CD4-positive, alpha-beta T cell treated with Interleukin-2 at 100 ng/mL for 4 hours (primary cell): ENCODE measurements at places on chromosomes 2 and 18.

GRCh38 chr18:370751-371608 lies 103.1 kb upstream of the THOC1 start:
- DNase-seq = no peak

DNA sequence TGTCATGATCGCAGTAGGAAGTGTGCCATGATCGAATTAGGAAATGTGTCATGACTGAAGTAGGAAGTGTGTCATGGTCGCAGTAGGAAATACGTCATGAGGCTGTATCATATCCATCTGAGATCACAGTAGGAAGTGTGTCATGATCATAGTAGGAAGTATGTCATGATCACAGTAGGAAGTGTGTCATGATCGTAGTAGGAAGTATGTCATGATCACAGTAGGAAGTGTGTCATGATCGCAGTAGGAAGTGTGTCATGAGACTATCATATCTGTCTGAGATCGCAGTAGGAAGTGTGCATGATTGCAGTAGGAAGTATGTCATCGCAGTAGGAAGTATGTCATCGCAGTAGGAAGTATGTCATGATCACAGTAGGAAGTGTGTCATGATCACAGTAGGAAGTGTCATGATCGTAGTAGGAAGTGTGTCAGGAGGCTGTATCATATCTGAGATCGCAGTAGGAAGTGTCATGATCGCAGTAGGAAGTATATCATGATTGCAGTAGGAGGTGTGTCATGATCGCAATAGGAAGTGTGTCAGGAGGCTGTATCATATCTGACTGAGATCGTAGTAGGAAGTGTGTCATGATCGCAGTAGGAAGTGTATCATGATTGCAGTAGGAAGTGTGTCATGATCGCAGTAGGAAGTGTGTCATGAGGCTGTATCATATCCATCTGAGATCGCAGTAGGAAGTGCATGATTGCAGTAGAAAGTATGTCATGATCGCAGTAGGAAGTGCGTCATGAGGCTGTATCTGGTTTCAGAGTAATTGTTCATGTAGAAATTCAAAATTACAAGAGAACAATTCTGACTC lies 56.4 kb upstream of the NFATC1 start:
- no peak for DNase-seq

GRCh38 chr2:47494267-47495130 lies 91.5 kb downstream of the MSH2 start:
- no peak for DNase-seq

GRCh38 chr18:24992491-24992890 lies 359.5 kb downstream of the ZNF521 start:
- no peak for DNase-seq

- no peak for DNase-seq
Observed at GRCh38 chr2:52311862-52312261, 1279.9 kb upstream of the NRXN1 start.

- DNase-seq = no peak
Observed at GRCh38 chr2:401019-401679, 113.3 kb upstream of the ALKAL2 start.

GRCh38 chr2:233140978-233141377 lies 80.8 kb downstream of the INPP5D start:
- no peak for DNase-seq

DNA sequence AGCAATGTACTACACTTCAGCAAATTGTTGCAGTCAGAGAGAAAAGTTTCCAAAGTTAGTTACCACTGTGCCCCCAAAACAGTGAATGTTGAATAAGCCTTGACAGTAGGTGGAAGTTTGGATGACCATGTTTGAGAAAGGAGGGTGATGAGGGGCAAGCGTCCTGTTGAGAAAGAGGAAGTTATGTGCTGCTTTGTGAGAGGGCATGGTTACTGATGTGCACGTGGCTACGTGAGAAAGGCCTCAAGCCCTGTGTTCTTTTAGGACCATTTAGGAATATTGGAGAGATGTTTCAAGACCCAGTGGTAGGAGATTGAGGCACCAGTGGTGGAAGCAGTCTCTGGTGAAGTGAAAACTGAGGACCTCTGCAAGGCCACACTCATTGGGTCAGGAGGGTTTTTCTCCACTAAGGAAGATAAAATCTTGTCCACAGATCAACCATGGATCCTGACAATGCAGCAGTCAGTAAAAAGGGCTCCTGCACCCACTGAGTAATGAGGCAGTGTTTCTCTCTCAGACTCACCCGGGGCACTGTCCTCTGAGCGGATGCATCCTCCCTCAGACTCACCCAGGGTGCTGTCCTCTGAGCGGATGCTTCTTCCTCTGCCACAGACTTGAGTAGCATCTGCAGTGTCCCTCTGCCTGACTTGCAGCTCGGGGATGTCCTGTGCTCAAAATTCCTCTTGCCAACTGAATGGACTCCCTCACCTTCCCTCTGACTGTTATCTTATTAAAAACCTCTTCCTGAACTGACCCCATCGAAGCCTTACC lies 34.7 kb upstream of the ACTR3 start:
- DNase-seq = no peak

DNA sequence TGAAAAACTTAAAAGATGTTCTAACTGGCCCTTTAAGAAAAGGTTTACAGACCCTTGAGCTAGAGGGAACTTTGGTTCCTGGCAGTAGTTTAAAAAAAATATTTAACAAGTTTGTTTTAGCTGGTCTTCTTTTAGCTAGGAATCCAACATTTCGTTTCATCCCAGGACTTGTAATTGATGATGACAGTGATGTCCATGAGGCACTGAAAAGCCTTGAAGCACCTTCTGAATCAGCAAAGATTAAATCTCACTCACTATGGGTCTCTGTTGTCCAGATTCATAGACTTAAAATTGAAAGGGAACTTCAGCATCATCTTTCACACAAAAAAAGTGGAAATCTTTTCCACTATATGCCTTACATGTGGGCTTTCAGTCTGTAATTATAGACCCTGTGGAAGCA lies 102.9 kb upstream of the ETAA1 start:
- no peak for DNase-seq

DNA sequence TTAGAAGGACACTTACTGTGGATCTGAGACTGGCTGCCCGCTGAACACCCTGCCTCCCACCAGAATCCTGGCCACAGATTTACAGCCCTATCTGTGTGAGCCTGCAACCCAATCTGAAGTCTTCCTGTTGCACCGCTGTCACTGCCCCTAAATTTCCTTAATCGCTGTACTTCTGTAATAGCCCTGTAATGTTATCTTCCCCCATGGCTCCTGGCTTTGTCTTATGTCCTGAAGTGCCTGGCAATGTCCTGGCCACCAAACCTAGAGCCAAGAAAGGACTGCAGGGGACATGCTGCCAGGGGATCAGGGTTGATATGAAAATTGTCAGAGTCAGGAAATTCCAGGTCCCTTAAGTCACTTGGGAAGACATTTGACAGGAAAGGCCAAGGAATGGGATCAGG lies 52.7 kb downstream of the FHOD3 start:
- no peak for DNase-seq

- DNase-seq = no peak
Observed at GRCh38 chr18:21915546-21915945, 175.0 kb downstream of the MIB1 start.

GRCh38 chr2:210517264-210517663 lies 39.1 kb upstream of the CPS1 start:
- no peak for DNase-seq

GRCh38 chr2:44578471-44579093 lies 216.8 kb downstream of the CAMKMT start:
- no peak for DNase-seq

GRCh38 chr2:10775021-10775780 lies 37.4 kb downstream of the PDIA6 start:
- DNase-seq = no peak

DNA sequence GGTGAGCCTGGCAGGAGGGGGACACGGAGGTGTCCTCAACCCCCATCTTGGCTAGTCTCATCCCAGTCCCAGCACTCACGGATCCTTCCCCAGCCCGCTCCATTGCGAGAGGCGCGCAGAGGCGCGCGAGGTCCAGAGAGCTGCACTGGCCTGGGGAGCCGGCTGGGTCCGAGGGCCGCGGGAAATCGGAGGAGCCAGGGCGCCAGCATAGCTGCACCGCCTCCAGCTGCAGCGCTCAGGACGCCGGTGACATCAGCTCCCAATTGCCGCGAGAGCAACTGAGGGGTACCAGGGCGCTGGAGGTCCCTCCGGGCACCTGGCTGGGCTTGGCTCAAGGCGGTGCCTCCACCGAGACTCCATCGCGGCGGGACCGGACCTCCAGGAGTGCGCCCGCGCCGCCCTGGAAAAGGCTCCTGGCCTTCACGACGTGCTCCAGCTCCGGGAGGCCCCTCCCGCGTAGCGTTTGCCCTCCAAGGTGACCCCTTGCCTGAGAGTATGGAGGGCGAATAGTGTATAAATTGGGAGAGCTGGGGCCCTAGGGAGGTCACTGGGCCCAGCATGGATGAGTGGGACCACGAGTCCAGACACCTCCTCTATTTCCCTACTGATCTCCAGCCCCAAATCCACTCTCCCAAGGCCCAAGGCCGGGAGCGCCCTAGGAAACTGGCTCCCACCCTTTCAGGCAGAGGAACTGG lies 5.5 kb downstream of the RTKN start:
- no peak for DNase-seq

DNA sequence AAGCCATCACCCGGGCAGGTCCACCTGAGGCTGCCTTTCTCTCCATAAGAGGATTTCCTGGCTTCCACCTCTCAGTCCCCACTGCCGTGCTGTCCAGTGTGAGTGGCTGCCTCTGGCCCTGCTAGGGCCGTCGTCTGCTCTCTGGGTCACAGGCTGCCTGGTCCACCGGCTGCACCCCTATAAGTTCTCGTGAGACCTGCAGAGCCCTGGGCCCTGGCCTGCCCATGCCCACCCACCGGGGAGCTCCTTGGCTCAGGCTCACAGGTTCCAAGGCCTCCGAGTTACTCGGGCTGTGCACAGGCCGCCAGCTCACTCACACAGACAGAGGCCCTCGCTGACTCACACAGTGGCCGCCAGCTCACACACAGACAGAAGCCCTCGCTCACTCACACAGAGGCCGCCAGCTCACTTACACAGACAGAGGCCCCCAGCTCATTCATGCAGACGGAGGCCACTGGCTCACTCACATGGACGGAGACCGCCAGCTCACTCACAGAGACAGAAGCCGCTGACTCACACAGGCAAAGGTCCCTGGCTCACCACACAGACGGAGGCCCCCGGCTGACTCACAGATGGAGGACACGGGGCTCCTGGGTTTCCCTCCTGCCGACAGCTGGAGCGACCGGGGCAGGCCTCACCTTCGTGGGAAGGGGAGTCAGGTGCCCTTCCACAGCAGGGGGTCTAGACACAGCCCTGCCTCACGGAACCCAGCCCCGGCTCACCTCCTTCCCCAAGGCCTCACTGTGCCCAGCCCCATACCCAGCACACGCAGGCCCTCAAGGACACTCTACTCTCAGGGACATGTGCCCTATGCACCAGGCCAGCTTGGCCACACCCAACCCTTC lies 334.1 kb upstream of the MYT1L start:
- DNase-seq = no peak

DNA sequence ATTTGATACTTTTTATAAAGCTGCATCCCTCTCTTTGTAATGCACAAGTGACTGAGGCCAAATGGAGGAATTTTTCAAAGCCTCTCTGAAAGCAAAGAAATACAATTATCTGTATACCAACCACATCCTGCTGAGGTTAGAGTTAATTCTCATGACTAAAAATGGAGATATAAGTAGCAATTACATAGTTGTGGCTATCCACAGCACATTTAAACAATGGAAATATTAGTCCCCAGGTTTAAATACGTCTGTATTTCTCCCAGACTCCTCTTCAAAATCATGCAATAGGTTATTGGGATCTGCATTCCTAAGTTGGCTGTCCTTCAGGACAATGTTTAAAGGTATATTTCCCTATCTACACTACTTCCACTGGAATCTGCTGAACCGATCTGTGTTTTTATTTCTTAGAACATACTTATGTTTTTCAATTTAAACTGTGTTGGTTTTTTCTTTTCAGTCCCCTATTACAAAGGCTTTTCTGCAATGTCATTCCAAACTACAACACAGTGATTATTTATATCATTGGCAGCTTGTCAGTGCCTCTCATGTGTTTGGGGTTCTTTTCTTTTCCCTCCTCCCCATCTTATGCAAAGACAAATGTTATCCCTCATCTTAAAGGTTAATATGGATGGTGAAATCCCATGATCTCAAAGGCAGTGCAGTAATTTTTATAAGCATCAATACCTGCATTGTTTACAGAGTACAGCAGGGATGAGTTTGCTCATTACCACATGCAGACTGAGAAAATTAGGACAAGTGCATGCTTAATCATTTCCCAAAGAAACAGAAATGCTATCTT lies 134.8 kb upstream of the FSHR start:
- DNase-seq = no peak

GRCh38 chr2:190881084-190881597 lies 520 bp downstream of the GLS start:
- no peak for DNase-seq

GRCh38 chr2:229201521-229201920 lies 69.6 kb downstream of the PID1 start:
- DNase-seq = no peak

DNA sequence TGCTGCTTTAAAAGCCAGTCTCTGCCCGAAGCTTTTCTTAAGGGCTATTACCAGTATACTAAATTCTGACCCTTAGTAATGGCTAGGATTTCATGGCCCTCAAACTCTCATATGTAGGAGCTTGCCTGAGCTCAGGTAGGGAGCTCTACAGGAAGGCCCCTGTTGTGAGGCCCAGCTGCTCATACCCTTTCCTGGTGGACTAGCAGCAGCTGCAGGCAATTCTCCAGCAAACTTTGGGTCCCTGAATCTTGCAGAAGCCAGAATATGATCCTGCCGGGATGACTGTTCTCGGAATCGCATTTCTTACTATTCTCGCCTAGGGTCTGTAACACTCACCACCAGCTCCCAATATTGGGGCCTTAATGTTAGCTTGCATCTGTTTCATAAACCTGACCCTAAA lies 106.4 kb upstream of the SERTAD2 start:
- no peak for DNase-seq

- no peak for DNase-seq
Observed at GRCh38 chr2:26450031-26450635, 27.8 kb downstream of the OTOF start.

- DNase-seq = no peak
Observed at GRCh38 chr2:121211689-121212151, 73.3 kb downstream of the TFCP2L1 start.
